ENCODE measurements at places on chromosomes 13 and 19. TPM values are rescaled to one million over a fixed set of nuclear protein-coding genes. Genes with fewer than 3 reads are reported as not detected.

- DNase-seq: no peak
- peaks cover 38% of the 10 kb centered on the region for H3K27me3 ChIP-seq
- no peaks in the 10 kb centered on the region for H3K36me3 ChIP-seq
- H3K27ac ChIP-seq: no peak overlapping the region
- H3K4me1 ChIP-seq: no peaks in the 10 kb centered on the region
- no peak overlapping the region for H3K4me3 ChIP-seq
These were observed 46.5 kb downstream of the UTP14C start for GRCh38 chr13:52070929-52071523.

- DNase-seq: no peak
- H3K27me3 ChIP-seq: peaks cover 4% of the 10 kb centered on the region
- H3K36me3 ChIP-seq: peaks cover 7% of the 10 kb centered on the region
- H3K4me1 ChIP-seq: peaks cover 2% of the 10 kb centered on the region
These were observed 5.3 kb downstream of the PODNL1 start for GRCh38 chr19:13932911-13933393.

DNA sequence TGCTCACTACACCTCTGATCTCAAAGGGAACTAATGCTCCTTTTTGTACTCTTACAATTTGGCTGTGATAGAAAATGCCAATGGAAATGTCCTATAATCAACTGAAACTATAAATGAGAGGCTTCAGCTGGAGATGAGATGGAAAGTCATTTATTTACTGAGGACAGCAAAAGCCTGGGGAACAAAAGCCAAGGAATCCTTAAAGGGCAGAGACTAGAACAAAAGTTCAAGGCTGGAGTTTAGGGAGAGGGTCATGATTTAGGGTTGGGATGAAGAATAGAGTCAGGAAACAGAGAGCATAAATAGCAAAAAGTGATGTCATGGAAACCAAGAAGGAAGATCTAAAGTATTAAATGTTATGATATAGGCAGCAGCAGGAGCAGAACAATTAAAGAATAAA, 401.1 kb downstream of the FGF14 start:
- no peaks in the 10 kb centered on the region for H3K27me3 ChIP-seq
- no peak overlapping the region for H3K4me3 ChIP-seq
- no peak overlapping the region for H3K27ac ChIP-seq
- no peaks in the 10 kb centered on the region for H3K4me1 ChIP-seq

- H3K27me3 ChIP-seq: no peaks in the 10 kb centered on the region
- no peaks in the 10 kb centered on the region for H3K36me3 ChIP-seq
- H3K4me1 ChIP-seq: no peaks in the 10 kb centered on the region
- DNase-seq: no peak
- no peak overlapping the region for H3K27ac ChIP-seq
These were observed 416.3 kb downstream of the LIG4 start for GRCh38 chr13:107799001-107799400.

The PALM gene
- not detected for total RNA-seq

Data from activated B cell treated with CpG ODN at 0.5 μM for 24 hours (primary cell).